ENCODE measurements at places on chromosomes 3 and 15.

DNA sequence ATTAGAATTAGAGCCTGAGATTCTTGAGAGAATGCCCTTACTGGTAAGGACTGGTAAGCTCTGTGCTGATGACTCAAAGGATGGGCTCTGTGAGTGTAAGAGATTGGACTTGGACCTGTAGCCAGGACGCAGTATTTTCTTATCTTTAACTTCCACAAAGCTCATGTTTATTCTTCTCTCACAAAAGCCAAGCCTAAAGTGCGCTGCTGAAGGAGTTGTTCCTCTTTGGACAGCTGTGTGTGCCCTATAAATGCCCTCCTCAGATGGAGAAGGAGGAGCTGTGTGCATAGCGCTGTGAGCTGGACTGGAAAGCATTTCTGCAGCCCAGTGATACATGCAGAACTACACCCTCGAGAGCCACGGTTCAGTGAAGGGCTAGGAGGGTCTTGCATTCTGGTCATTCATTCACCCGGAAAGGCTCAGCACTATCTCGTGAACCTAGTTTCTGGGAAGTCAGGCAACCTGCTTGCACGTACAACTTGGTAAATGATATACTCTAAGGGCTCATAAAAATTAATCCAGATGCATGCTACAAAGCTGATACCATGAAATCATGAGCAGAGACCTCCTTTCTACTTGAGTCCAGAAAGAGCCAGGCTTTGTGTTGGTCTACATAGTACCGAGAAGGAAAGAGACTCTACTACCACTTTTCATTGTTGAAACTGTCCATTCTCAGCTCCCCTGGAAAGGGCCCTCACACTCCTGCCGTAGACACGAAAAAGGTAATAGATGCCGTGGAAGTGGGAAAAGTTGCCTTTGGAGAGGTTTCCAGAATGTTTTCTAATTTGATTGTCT, 103.0 kb upstream of the TBL1XR1 start:
- no peak for DNase-seq

DNA sequence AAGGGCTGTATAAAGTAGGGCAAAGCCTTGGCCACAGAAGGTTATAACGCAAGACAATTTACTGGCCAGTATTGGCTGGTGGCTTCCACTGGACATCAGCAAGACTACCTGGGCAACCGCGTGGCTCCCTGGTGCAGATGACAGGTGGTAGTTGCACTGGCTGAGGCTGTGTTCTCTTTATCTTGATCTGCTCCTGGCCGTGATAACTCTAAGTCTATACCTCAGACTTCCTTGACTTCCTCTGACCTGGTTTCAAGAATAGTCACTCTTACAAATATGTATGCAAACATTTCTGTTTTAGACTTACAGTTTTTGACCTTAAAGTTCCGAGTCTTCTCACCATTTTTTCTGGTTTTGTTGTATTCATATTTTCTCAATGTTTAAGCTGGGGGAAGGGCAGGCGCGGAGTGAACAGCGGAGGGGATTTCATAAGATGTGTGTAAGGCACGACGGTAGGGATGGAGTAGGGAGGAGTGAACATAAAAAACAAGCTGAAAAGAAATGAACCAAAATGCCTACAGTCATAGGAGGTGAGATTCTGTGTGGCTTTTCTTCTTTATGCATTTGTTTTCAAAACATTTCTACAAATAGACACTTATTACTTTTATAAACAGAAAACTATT, 15.2 kb upstream of the TMEM212 start:
- DNase-seq, result no peak

DNA sequence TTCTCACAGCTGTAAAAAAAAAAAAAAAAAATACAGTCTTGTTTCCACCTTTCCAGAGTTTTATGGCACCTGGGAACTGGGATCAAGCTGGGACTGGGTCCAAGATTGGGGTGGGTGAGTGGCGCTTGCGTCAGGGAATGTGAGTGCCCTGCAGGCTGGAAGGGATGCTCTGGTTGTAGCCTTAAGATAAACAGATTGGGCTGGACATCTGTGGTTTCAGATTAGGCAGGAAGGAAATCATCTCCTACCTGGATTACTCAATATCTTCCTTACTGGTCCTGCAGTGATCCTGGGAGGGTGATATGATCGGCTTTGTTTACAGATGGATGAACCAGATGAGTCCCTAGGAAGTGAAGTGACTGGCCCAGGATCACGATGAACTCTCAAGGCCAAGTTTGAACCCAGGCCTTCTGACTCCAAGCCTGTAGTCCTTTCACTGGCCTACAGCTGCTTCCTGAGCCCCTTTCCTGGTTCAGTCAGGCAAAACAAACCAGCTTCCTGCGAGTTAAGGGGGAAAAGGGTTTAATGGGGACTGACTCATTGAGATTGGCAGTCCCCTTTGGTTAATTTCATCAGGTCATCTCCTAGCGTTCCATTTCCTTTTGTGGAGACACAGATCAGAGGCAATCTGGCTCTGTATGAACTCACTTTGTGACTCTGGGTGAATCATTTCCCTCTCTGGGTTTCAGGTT, 179.8 kb downstream of the THSD4 start:
- no peak for DNase-seq

- no peak for DNase-seq
Observed at GRCh38 chr15:69561071-69561784, 108.6 kb downstream of the RPLP1 start.

- no peak for DNase-seq
Observed at GRCh38 chr3:13174803-13175135, 101.5 kb upstream of the IQSEC1 start.

DNA sequence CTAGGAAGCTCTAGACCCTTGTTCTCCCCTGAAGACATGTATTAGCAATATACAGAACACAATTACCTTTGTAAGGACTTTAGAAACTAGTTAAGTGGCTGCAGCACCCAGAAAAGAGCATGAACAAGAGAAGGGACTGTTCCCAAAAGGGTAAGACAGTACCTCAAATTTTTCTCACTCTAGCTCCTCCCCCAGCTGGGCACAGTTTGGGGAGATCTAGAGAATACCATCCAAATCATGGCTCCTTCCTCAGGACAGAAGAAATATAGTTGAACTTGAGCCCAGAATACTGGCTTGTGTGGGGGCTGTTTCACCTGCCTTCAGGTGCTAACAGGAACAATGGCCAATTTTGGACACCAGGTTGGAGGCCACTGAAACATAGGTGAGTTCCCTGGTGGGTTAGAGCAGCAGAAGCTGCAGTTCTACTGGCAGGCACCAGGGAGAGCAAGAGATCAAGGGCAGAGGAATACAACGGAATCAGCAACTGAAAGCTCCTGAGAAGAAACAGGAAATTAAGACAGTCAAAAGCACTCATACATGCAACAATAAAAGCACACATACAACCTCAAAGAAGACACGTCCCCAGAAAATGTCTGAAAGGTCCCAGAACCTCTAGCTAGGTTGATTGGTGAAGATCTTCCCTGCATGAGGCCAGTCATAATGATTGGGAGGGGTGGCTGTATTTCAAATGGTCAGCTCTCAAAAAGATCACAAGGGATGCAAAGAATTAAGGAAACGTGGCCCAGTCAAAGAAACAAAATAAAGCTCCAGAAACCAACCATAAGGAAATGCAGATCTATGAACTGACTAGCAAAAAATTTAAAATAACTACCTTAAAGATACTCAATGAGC, 104.9 kb upstream of the ASB14 start:
- DNase-seq, result peak; percentile 8

DNA sequence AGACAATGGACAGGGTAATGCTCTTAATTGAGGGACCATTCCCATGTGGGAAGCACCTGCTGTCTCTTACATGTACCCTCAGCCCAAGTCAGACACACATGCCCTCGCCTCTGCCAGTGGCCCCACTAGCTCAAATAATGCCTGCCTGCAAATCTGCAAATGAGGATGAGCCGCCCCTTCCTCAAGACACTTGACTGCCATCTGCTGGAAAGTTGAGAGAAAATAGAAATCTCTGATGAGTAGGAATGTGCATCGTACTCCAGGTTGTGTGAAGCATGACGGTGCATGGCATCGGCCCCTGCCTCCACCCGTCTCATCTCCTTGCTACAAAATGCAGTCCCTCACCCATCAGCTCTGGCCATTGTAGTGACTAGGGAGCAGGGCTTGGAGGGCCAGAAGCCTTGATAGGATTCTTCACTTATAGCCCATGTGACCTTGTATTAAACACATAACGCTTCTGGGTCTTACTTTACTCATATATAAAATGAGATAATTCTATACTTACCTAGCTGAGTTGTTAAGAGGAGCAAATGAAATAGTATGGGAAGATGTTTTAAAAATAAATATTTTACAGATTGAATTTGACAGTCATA, 6.3 kb upstream of the SCN5A start:
- no peak for DNase-seq

GRCh38 chr3:41688595-41689380, 273.1 kb downstream of the ULK4 start:
- DNase-seq, result no peak

GRCh38 chr15:71198846-71199245, 83.6 kb downstream of the THSD4 start:
- no peak for DNase-seq

GRCh38 chr3:173659972-173660371, 262.4 kb downstream of the NLGN1 start:
- DNase-seq, result no peak

- DNase-seq, result no peak
Observed at GRCh38 chr3:13508496-13508895, 28.4 kb downstream of the HDAC11 start.

DNA sequence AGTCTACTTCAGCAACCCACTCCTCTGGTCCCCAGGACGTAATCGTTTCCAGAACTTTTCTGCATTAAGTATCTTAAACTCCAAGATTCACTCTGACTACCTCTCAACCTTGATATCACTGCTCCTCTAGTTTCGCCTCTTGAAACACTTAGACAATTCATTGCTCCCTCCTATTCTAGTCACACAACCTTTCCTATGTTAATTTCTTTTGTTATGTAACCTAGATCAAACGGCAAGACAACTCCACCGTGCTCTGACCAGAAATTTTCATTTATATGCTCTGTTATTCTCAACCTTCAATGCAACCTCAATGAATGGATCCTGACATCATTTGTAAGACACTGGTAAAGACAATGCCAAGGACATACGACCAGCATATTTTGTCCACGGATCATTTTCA, 71.3 kb downstream of the CADM2 start:
- DNase-seq, result no peak

GRCh38 chr3:184016811-184017671, 643 bp downstream of the ABCC5 start:
- DNase-seq, result peak; percentile 39

DNA sequence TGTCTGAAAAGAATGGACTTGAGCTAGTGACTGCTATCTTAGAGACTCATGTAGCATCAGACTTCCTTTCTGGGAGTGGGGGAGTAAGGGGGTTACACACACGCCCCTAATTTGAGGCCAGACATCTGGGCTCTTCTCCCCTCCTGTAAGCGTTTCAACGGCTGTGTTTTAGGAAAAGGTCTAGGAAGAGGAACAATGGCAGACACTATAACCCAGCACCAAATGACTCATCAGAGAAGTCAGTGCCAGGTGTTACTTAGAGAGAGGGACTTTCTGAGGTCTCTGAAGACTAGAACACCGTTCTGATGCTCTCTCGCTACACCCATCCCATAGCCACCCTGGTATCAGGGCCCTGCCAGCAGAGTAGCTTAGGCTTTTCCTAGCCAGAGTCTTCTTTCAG, 65.5 kb downstream of the SSUH2 start:
- DNase-seq, result no peak

DNA sequence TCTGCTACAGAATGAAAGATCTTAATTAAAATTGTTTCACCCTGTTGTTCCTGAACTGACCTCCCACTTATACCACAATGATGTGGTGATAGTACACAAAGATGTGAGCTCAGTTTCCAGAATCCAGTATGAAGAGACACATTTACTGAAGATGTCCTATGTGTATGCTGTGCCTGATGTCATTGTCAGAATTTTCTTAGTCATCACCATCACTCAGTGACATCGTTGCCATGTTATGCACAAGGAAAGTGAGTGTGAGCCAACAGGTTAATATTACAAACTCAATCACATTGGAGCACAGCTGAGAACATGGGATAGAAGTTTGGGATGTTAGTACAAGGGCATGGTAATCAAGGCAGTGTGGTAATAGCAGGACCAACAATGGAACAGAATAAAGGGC, 199.7 kb upstream of the CHRNA7 start:
- no peak for DNase-seq

- DNase-seq, result no peak
Observed at GRCh38 chr15:60376677-60377095, 21.1 kb downstream of the ANXA2 start.

DNA sequence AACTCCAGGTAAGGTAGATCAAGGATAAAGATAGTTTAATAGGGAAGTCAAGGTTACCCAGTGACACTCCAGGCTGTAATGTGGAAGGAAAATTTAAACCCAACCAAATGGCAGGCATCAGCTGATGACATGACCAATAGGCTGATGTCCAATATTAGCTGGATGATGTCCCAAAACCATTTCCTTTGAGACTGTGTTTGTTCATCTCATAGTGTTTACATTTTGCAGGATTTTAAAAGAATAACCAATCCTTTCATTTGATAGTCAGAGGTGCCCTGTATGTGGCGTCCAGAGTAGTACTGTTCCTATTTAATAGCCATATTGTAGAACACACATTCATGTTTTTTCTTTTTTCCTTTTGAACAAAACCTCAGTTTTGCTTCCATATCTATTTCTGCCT, 23.3 kb upstream of the TMEM158 start:
- DNase-seq, result no peak
